ENCODE measurements at places on chromosomes 2 and 18.

GRCh38 chr18:12015416-12016062 lies 34.2 kb downstream of the IMPA2 start:
- DNase-seq: no peak

GRCh38 chr2:97669448-97669847 lies at the start of gene C2orf92:
TSS of gene C2orf92 (plus strand) at chr2:97669713. CDS start at chr2:97669789, 76 bp downstream.
- DNase-seq: no peak

- DNase-seq: no peak
Observed at GRCh38 chr2:72159211-72159993, 11.7 kb upstream of the CYP26B1 start.

DNA sequence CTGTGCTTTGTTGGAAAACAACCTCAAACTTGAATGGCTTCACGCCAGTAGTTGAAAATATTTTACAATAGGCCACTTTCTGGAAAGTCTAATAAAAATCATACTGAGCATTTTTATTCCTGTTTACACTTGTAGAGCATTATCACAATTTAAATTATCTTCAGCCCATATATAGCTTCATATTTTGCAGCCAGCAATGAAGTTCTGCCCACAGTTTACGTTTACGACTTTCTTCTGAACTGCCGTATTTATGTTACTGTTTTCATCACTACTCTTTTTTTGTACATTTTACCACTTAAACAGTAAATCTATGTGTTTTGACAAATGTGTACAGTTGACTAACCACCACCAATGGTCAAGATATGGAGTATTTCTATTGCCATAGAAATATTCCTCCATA lies 86.2 kb downstream of the COPS8 start:
- DNase-seq: no peak

- no peak for DNase-seq
Observed at GRCh38 chr2:26555246-26556133, 77.6 kb upstream of the OTOF start.

DNA sequence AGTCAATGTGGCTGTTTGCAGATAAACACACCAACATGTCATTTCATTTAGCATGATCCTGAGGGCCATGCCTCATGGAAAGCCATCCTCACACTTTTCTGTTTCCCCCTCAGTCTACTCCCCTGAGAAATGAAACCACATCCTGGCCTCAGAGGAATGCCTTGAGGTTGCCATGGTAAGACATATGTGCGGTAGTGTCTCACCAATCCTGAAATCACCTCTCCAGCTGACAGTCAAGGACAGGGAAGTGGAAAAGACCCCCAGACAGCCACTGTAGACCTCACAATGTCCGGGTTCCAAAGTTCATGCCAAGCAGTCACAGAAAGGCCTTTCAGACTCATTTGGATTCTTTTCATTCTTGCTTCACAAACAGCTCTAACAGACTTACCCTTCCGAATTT lies 175.2 kb upstream of the PKDCC start:
- no peak for DNase-seq

DNA sequence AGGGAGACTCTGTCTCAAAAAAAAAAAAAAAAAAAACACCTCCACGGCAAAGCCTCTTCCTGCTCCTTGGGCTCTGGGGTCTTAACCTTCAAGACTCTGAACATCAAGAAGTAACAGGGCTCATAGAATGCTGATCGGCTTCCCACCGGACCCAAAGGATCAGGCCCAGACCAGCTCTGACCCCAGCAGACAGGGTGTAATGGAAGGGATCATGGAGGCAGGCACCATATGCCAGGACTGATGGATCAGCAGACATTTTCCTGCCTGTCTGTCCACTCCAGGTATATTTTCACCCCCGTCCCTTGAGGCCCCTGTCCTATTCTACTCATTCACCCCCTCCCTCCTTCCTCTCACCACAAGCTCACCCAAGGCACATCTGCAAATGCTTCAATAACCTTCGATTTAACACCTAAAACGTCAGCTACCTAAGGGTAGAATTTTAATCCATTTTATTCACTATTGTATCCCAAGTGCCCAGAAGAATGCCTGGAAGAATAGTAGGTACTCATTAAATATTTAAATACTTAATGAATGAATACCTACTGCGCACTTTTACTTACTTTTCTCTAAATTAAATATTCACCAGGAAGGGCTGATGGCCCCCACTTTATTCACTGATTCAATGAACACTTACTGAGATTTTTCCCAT lies 4.6 kb upstream of the SPEG start:
- no peak for DNase-seq

GRCh38 chr2:209113026-209113425 lies 310.8 kb upstream of the MAP2 start:
- no peak for DNase-seq

GRCh38 chr18:3012136-3013023 lies 564 bp downstream of the LPIN2 start:
- peak; percentile 64 for DNase-seq

- no peak for DNase-seq
Observed at GRCh38 chr2:225165052-225165451, 122.8 kb upstream of the DOCK10 start.

- no peak for DNase-seq
Observed at GRCh38 chr2:128782411-128783192, 463.9 kb upstream of the HS6ST1 start.

DNA sequence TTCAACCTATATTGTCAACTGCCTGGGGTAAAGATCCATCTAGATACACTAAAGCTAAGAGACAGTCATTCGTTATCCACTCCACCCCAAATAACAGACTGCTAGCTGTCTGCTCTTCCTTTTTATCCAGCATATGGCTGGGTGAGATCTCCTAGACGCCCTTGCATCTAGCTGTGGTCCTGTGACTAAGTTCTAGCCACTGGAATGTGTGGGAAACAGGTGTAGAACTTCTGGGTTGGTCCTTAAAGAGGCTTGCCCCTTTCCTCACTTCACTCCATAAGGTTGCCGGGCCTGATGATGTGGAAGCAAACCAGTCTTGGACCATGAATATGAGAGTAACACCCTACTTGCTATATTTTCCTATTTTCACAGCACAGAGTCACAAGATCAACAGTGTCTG lies 3.2 kb downstream of the COA5 start:
- DNase-seq: no peak

- no peak for DNase-seq
Observed at GRCh38 chr2:130259594-130259993, 61.4 kb upstream of the TUBA3E start.

DNA sequence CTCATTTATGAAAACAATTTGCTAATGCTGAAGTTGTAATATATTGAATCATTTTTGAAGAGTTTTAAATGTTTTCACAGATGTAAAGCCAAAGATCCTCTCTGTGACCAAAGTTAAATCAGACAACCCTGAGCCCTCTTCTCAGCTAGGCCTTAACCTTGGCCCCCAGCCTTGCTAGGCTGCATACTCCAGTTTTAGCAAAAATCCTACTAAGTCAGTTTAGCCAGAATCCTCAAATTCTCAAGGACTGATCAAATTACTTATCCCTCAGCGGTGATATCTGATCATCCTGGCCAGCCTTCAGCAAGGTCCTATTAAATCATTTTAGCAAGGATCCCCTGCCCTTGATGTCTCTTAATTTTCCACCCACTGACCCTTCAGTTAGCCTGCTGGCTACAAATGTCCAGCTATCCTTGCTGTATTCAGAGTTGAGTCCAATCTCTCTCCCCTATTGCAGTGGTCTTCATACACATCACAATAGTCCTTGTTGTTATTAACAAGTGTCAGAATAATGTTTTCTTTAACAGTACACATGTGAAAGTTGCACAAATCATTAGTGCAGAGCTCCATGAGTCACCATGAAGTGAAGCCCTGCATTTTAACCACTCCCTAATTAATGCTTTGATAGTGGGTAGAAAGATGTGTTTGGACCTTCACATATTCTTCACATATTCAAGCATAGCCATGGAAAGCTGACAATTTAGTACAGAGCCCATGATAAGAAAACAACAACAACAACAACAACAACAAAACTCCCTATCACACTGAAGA lies 206.4 kb downstream of the NBAS start:
- no peak for DNase-seq

DNA sequence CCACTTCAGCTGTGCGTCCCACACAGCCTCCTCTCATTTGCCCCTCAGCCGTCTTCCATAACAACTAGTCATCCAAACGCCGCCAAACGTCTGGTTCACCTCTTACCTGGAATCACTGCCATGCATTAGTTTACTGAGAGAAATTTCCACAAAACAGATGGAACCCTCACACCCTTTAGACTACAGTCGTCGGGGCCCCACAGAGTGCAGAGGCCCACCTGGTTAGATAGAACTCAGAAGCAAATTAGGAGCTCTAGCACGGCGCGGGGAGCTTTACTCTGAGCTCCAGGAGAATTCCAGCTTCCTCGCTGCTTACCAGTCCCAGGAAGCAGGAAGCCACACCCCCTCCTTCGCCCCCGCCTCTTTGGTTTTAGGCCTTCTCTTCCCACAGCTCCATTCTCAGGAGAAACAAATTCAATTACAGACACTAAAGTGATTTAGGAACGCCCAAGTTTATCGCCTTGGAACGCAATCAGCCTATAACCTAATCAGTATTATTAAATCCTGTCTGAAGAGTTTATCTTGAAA lies 9.4 kb downstream of the RNU2-63P start:
- no peak for DNase-seq

Measured in hypothalamus (tissue), 51 donors.